Breast epithelium (tissue), 4 donors: ENCODE measurements at places on chromosomes 6 and 20.

GRCh38 chr6:18415671-18416340, 28.7 kb downstream of the RNF144B start:
- no peak overlapping the region for H3K4me3 ChIP-seq
- no peaks in the 10 kb centered on the region for H3K27me3 ChIP-seq
- H3K27ac ChIP-seq, result no peak overlapping the region

DNA sequence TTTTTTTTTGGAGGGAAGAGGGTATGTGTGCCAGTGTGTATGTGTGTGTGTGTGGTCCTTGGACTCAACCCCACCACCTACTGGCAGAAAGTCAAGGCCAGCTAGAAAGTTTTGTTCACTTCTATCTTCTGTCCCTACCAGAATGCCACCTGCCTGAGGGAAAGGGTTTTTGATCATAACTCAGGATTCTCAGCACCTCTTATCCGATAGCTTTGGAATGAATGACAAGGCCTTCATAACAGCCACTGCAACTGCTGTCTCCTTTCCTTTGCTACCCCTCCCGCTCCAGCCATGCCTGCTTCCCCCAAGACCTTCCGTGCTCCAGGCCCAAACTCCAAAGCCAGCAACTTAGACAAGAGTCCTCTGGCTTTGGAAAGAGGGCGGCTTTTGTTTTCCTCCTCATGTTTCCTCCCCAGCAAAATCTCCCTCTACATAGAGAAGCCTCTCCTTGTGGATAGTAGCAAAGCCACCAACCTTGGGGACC, 18.7 kb downstream of the BTN3A1 start:
- H3K4me1 ChIP-seq, result no peaks in the 10 kb centered on the region
- H3K36me3 ChIP-seq, result no peaks in the 10 kb centered on the region
- H3K4me3 ChIP-seq, result peak overlapping the region; percentile 80
- peak; percentile 20 for DNase-seq
- peak overlapping the region; percentile 88 for H3K27ac ChIP-seq
- H3K27me3 ChIP-seq, result no peaks in the 10 kb centered on the region

DNA sequence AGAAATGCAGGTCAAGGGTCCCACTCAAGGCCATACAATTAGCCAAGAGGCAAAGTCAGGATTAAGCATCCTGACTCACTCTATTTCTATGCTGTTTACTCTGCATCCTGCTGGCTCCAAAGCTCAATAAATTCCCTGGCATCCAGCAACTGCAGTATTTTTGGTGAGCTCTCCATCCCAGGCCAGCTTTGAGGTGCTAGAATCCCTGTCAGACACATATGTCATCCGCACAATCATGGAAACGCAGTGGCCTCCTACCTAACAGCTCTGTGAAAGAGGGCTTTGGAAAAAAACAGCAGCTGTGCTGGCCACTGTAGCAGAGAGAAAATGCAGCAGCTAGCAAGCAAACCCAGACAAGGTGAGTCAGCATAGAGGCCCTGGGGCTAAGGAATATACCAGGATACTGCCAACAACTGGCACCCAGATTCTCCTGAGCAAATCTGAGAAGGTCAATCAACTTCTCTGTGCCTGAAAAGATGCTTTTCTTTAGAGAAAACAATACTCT, 58.4 kb downstream of the ANKEF1 start:
- H3K27ac ChIP-seq, result no peak overlapping the region
- no peaks in the 10 kb centered on the region for H3K27me3 ChIP-seq
- H3K4me1 ChIP-seq, result no peaks in the 10 kb centered on the region
- DNase-seq, result no peak
- no peak overlapping the region for H3K4me3 ChIP-seq
- H3K36me3 ChIP-seq, result no peaks in the 10 kb centered on the region

DNA sequence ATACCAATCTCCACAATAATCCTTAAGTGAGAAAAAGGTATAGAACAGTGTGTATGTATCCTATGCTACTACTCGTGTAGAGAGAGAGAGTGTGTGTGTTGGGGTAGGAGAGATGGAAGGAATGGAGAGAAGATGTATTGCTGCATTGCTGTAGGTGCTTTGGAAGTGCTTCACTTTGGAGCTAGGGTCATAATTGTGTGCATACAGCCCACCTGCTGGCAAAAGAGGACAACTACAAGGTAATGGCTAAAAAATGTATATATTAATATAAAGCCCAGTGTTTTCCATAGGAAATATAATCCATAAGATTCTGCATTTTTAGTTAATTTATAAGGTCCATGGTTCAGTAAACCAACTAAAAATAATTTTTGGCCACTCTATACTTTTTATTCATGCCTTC, 36.1 kb downstream of the SERAC1 start:
- H3K4me3 ChIP-seq, result no peak overlapping the region
- no peaks in the 10 kb centered on the region for H3K36me3 ChIP-seq
- H3K4me1 ChIP-seq, result no peaks in the 10 kb centered on the region
- no peaks in the 10 kb centered on the region for H3K27me3 ChIP-seq
- DNase-seq, result no peak
- H3K27ac ChIP-seq, result no peak overlapping the region

GRCh38 chr20:23019403-23019802, 15.7 kb upstream of the SSTR4 start:
- no peak for DNase-seq
- H3K4me3 ChIP-seq, result no peak overlapping the region
- no peaks in the 10 kb centered on the region for H3K4me1 ChIP-seq
- H3K27me3 ChIP-seq, result no peaks in the 10 kb centered on the region
- H3K36me3 ChIP-seq, result no peaks in the 10 kb centered on the region

- no peaks in the 10 kb centered on the region for H3K4me1 ChIP-seq
- H3K36me3 ChIP-seq, result no peaks in the 10 kb centered on the region
- H3K27me3 ChIP-seq, result no peaks in the 10 kb centered on the region
- DNase-seq, result no peak
- H3K4me3 ChIP-seq, result no peak overlapping the region
Observed at GRCh38 chr20:48638546-48638945, 189.3 kb downstream of the PREX1 start.

DNA sequence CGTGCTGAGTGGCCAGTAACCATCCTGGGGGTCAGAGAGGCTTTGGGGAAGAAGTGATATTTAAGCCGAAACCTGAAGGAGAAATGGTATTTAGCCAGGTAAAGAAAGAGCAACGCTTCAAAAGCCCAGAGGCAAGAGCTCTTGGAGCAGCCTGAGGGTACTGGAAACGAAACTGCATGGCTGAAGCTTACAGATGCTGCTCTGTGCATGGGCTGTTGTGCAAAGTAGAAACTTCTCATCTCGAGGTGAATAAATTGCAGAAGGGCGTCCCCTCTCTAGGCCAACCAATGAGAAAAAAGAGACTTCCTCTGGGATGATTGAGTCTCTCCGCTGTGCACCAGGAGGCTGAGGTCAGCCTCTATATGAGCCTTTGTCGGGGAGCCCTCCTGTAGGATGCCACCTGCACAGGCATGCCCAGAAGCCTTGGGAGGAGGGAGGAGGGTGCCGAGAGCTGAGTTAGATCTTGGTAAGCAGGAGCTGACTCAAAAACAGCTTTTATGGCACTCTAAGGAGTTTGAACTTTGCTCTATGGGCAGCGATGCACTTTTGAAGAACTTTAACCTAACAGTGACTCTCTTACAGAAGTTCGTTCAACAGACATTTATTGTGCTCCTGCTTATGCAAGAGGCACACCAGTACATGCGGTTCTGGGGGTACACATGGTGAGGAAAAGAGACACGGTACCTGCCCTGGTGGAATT, 61.6 kb upstream of the EDN1 start:
- H3K4me1 ChIP-seq, result no peaks in the 10 kb centered on the region
- H3K36me3 ChIP-seq, result no peaks in the 10 kb centered on the region
- no peak for DNase-seq
- H3K27ac ChIP-seq, result no peak overlapping the region
- no peaks in the 10 kb centered on the region for H3K27me3 ChIP-seq

- DNase-seq, result peak; percentile 82
- no peak overlapping the region for H3K4me3 ChIP-seq
- H3K27ac ChIP-seq, result peak overlapping the region; percentile 90
- no peaks in the 10 kb centered on the region for H3K4me1 ChIP-seq
- H3K27me3 ChIP-seq, result no peaks in the 10 kb centered on the region
- no peaks in the 10 kb centered on the region for H3K36me3 ChIP-seq
Observed at GRCh38 chr6:106913111-106913510, 61.4 kb downstream of the CD24 start.

- H3K4me1 ChIP-seq, result no peaks in the 10 kb centered on the region
- no peak overlapping the region for H3K4me3 ChIP-seq
- peak; percentile 12 for DNase-seq
- no peak overlapping the region for H3K27ac ChIP-seq
- peaks cover 11% of the 10 kb centered on the region for H3K27me3 ChIP-seq
Observed at GRCh38 chr6:170208651-170209353, 82.1 kb downstream of the DLL1 start.

DNA sequence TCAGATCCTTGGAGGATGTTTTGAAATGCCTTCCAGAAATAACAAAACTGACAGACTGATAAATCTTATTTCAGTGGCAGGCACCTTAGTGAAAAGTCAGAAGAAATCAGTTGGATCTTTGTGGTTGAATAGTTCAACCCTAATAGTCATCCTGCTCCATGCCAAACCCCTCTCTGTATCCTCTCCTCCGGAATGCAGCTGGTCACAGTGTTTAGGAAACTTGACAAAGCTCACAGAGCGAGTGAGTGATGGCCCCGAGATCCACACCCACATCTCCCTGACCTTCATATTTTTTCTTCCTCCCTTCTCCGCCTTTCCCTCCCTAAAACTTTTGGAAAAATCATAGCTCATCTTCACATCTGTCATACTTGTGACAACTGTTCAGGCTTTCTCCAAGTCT, 464.8 kb upstream of the CDH4 start:
- H3K4me1 ChIP-seq, result no peaks in the 10 kb centered on the region
- H3K36me3 ChIP-seq, result no peaks in the 10 kb centered on the region
- no peak overlapping the region for H3K4me3 ChIP-seq
- H3K27me3 ChIP-seq, result no peaks in the 10 kb centered on the region
- DNase-seq, result no peak
- no peak overlapping the region for H3K27ac ChIP-seq

DNA sequence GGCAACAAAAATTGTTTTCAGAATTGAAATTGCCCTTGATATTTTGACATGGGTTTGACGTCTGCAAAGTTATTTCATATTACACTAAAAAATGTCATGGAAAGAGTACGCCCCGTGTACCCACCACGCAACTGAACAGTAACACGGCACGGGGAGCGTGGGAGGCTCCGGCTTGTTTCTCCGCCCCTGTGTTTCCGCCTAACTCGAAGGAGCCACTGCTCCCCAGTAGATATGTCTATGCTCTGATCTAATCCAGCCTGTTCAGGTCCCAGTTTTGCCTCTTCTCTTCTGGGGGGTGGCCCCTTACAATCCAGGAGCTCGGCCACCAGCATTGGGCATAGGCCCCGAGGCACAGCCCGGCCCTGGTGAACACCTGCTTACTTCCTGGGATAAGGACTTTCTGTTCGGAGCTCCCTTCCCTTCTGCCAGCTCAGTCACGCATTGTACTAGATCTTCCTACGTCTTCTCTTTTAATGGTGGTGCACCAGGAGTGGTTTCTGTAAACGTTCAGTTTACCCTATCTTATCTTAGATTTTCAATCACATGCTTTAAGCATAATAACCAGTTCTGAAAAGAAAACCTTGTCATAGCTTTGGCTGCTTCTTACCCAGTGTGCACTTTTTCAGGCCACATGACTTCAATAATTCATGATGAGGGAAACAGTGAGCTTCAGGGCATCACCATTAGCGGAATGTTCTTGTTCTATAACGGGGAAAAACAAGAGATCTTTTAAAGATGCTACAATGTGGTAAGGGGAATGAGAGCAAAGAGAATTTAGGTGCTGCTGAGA, 43.9 kb upstream of the EXOC2 start:
- no peak overlapping the region for H3K27ac ChIP-seq
- no peak for DNase-seq
- H3K4me3 ChIP-seq, result no peak overlapping the region
- H3K4me1 ChIP-seq, result no peaks in the 10 kb centered on the region
- no peaks in the 10 kb centered on the region for H3K27me3 ChIP-seq
